Nasal cavity respiratory epithelium epithelial cell of viscerocranial mucosa (primary cell): ENCODE measurements at places on chromosomes 5 and 9. TPM values are rescaled to one million over a fixed set of nuclear protein-coding genes. Genes with fewer than 3 reads are reported as not detected.

The C9orf50 gene
- total RNA-seq: not detected in 2 replicates

The BSPRY gene
- total RNA-seq: 6.1 and 6.5 TPM in 2 replicates

The SPAAR gene
- total RNA-seq: 0.07 TPM in 1 of 2 replicates, not detected in the other

The CDKN2B gene
- 45.5 and 124 TPM in 2 replicates for total RNA-seq

The FAM120AOS gene
- total RNA-seq: 47.3 and 55.7 TPM in 2 replicates
